ENCODE measurements at places on chromosomes 16 and 17. TPM values are rescaled to one million over a fixed set of nuclear protein-coding genes. Genes with fewer than 3 reads are reported as not detected.

- peak; percentile 58 for DNase-seq
Measured at GRCh38 chr17:48310748-48311213, 119.2 kb downstream of the SKAP1 start.

DNA sequence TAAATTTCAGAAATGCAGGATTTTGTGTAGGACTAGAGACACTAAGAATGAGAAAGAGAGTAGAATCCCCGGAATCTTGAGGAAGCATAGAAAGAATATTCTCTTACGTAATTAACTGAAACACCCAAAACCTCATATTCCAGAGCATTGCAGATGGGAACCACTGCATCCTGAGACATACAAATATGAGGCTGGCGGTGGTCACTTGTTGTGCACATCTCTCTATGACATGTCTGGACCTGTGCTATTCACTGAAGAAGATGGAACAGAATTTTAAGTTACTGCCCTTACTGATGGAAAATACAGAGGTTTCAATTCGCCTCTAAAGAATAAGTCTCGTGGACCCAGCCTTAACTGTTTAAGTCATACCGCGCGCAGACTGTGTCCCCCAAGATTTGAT, 806 bp downstream of the RAD51C start:
- DNase-seq, result no peak

- DNase-seq, result no peak
Measured at GRCh38 chr16:25210758-25211157, 6.0 kb upstream of the AQP8 start.

DNA sequence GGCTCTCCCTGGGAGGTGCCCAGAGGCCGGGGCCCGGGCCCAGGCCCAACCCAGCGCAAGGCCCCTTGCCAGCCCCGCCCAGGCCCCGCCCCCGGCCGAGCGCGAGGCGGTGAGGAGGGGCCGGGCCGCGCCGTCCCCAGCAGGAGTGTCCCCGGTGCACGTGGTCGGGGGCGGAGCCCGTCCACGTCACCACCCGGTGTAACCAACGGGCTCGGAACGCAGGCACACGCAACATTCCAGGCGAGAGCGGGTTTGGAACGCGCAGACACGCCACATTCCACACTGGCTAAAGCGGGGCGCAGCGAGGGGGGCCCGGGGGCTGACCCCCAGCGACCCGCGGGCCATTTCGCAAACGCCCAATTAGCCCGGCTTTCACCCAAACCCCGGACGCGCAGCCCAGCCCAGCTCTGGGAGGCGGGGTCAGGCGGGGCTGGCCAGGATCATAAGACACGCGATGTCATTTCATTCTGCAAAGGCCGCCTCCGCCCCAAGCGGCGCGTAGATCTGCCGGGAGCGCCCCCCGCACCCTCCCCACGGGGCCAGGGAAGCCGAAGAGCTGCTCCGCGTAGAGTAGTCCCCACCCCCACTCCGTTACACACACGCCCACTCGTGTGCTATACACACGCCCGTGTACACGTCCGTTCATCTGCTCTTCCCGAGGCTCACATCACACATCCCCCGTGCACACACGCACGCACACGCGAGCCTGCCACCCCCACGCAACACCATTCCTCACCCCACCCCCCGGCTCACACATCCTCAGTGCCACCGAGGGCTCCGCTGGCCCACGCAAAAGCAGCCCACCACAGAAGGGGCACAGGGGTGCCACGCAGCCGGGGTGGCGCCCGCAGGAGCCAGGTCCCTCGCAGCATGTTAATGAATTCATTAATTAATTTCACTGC, 1.0 kb downstream of the MNT start:
- DNase-seq, result peak; percentile 94

The KRTAP16-1 gene
- not detected for polyA plus RNA-seq

- no peak for DNase-seq
Measured at GRCh38 chr16:50498431-50499155, 49.6 kb upstream of the NKD1 start.

DNA sequence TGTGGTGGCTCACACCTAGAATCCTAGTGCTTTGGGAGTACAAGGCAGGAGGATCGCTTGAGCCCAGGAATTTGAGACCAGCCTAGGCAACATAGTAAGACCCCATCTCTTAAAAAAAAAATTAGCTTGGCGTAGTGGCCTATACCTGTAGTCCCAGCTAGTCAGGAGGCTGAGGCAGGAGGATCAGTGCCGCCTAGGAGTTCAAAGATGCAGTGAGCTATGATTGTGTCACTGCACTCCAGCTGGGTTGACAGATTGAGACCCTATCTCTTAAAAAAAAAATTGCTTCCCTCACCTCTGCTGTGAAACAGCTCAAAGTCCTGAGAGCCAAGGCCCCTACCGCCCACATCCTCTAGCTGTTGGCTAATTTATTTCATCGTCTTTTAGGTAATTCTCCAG, 10.2 kb downstream of the NDE1 start:
- DNase-seq, result no peak

All from right renal pelvis (tissue), 4 donors.